ENCODE measurements at places on chromosomes 7 and 10.

DNA sequence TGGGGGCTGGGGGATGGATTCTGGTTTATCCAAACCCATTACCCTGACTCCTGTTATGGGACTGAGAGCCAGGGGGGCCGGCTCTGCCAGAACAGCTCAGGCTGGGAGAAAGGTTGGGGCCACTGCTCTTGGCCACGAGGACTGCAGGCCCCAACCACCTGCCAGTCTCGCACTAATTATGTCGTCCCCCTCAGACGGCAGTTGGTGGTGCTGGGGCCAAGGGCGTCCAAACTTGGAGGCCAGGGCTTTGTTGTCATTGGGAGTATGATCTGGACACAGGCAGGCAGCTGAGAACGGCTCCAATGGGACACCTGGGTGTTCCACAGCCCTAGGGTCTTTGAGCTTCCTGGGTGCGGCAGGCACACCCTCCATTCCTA lies 34.7 kb downstream of the DRGX start:
- no peak for DNase-seq

DNA sequence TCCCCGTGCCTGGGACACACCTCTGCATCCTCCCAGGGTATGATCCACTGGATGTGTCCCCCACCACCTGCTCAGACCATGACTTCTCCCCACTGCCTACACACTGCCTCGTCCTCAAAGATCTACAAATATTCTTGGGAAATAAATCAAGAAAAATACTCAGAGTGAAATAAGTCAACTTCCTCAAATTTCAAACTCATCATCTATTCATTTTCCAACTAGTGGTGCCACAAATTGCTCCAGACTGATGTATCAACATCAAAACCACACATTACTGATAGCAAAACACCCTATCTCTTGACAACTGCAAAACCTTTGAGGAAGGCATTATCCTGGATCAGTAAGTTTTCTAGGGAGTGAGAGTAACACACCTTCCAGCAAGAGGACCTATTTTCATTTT lies 87.7 kb downstream of the GRB10 start:
- no peak for DNase-seq

DNA sequence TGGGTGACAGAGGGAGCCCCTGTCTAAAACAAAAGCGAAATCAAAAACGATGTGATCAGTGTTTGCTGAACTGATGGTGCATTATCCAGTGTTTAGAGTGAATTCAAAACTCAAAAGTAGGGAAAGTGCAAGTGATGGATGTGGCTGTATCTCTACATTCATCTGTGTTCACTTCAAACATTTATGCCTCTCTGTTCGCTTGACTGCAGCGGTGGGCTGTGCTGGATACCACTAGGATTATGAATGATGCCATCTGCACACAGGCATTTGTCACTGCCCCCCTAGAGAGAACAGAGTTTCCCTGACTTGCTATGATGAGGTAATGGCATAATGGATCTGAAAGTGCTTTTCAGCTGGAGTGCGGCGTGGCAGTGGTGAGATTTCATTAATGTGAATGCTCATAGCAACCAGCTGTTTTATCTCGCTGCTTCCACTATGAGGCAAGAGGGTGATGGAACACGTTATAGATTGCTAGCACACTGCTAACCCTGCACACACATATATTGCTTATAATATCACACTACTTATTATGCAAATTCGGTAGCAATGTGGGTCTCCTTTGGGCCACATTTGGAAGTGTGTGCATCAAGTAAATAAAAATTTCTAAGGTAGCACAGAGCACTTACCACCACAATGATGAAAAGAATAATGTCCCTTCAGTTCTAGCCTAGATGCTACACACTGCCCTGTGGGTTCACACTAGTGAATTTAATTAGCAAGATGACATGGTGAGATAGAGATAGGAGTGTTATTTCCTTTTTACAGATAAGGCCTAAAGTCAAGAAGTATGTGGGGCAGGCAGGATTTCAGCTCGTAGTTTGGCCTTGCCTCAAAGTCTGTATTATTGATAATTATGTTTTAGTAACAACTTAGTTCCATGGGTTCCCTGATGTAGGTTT lies 164.7 kb downstream of the CAMK1D start:
- no peak for DNase-seq

- DNase-seq: no peak
These were observed 9.6 kb downstream of the MAFK start for GRCh38 chr7:1539882-1540775.

DNA sequence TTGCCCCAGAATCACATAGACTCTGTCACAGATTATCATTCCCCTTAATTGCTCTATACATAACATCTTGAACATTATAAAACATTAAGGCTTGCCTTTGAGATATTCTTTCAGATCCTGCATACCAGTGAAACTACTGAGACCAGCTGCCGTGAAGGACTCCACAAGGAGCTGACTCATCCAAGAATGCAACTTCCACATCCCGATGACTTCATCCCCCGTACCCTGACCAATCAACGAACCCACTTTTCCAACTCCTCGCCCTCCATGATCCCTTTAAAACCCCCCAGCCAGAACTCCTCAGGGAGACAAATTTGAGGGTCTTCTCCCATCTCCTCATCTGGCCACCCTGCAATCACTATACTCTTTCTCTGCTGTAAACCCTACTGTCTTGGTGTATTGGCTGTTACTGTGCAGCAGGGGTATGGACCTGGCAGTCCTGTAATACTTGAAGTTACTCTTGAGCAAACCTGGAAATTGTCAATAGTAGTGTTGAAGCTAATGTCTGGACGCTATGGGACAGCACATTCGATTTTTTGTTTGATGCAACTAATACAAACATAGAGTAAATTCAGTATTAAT lies 49.8 kb downstream of the HTR5A start:
- no peak for DNase-seq

- peak; percentile 21 for DNase-seq
These were observed 46.6 kb downstream of the LRRN3 start for GRCh38 chr7:111137296-111138192.

Data from fibroblast of gingiva (primary cell).